MCF 10A (cell line): ENCODE measurements at places on chromosomes 1 and 21. TPM values are rescaled to one million over a fixed set of nuclear protein-coding genes. Genes with fewer than 3 reads are reported as not detected.

Gene ACOT11
- 4.5 and 5.3 TPM in 2 replicates for total RNA-seq

Gene LCE1A
- total RNA-seq, result not detected in 2 replicates

Gene PRKAA2
- 0.72 and 1.0 TPM in 2 replicates for total RNA-seq

- no peak for DNase-seq
- no peak overlapping the region for H3K4me3 ChIP-seq
- H3K27ac ChIP-seq, result no peak overlapping the region
These were observed 22.1 kb downstream of the FCRL4 start for GRCh38 chr1:157575744-157576143.

- H3K36me3 ChIP-seq, result peaks cover 10% of the 10 kb centered on the region
- H3K4me1 ChIP-seq, result peaks cover 21% of the 10 kb centered on the region
- H3K27me3 ChIP-seq, result no peaks in the 10 kb centered on the region
- peak; percentile 48 for DNase-seq
- peak overlapping the region; percentile 96 for H3K4me3 ChIP-seq
These were observed 769 bp downstream of the GPSM2 start for GRCh38 chr1:108877348-108878159.

DNA sequence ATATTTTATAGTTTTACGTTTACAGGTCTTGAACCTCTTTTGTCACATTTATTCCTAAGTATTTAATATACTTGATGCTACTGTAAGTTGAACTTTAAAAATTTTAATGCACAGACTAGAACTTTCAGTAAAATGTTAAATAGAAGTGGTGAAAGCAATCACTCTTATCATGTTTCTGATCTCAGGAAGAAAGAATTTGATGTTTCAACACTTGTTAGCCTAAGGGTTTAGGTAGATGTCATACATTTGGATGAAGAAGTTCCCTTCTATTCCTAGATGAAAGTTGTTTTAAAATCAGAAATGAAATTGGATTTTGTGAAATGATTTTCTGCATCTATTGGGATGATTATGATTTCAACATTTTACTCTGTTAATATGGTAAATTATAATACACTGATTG, 63.6 kb upstream of the TTLL7 start:
- H3K36me3 ChIP-seq, result no peaks in the 10 kb centered on the region
- no peaks in the 10 kb centered on the region for H3K27me3 ChIP-seq
- H3K4me3 ChIP-seq, result no peak overlapping the region
- no peaks in the 10 kb centered on the region for H3K4me1 ChIP-seq
- no peak for DNase-seq

- no peaks in the 10 kb centered on the region for H3K4me1 ChIP-seq
- H3K27me3 ChIP-seq, result no peaks in the 10 kb centered on the region
- no peak overlapping the region for H3K4me3 ChIP-seq
- peak; percentile 5 for DNase-seq
- no peaks in the 10 kb centered on the region for H3K36me3 ChIP-seq
- H3K27ac ChIP-seq, result no peak overlapping the region
These were observed 76.3 kb upstream of the ZRANB2 start for GRCh38 chr1:71157151-71157550.
